T-cell (primary cell): ENCODE measurements at places on chromosomes 4 and X. TPM values are rescaled to one million over a fixed set of nuclear protein-coding genes. Genes with fewer than 3 reads are reported as not detected.
A peak's percentile ranks its signal among the peaks of the same experiment; 100 is the strongest.

DNA sequence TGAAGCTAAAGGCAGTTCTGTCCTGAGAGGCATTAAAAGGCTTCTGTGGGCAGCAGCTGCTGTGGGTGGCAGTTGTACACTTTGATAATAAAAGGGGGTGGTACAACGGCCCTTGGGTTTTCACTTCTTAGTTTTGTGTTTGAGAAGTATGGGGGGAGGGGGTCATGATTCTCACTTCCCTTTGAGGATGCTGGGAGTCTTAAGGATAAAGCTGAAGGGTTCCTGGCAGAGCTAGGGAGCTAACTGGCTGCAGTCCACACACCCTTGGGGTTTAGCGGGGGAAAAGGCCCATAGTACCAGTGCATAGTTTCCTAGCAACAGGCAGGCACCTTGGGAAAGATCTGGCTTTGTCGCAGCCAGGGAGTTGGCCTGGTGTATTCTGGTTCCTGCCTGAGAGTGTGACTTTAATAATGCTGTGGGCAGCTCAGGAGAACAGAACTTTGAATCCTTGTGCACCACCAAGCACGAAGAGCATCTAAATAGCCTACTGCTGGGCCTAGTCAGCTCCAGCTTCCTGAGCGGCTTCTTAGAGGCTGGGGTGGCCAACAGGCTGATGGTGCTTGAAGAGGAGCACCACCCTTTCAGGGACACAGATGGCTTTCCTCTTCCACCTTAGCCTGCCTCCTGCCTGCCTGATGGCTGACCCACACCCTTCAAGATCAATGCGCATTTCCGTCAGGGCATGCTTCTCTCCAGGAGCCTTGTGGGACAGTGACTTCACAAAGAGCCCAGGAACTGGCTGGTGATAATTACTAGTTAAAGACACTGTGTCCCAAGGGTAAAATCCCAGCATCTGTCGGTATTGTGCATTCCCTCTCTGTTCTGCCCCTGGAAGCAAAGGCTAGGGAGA, 12.5 kb downstream of the ZBTB33 start:
- no peak for DNase-seq
- no peaks in the 10 kb centered on the region for H3K27me3 ChIP-seq
- H3K36me3 ChIP-seq, result no peaks in the 10 kb centered on the region
- no peak overlapping the region for H3K27ac ChIP-seq
- H3K4me3 ChIP-seq, result no peak overlapping the region

GRCh38 chr4:77023920-77024319, 51.9 kb downstream of the CCNI start:
- H3K27me3 ChIP-seq, result no peaks in the 10 kb centered on the region
- H3K4me3 ChIP-seq, result no peak overlapping the region
- peaks cover 3% of the 10 kb centered on the region for H3K4me1 ChIP-seq
- no peak for DNase-seq

The MAGEA12 gene
- not detected for total RNA-seq

The CENPVL2 gene
- total RNA-seq, result not detected

The GYPB gene
- total RNA-seq, result not detected

- no peak overlapping the region for H3K27ac ChIP-seq
- no peak for DNase-seq
- no peaks in the 10 kb centered on the region for H3K4me1 ChIP-seq
- H3K4me3 ChIP-seq, result no peak overlapping the region
- H3K27me3 ChIP-seq, result no peaks in the 10 kb centered on the region
Measured at GRCh38 chr4:185950891-185951290, 118.1 kb upstream of the TLR3 start.

The PLXNA3 gene
- total RNA-seq, result 48.1 TPM

- no peaks in the 10 kb centered on the region for H3K27me3 ChIP-seq
- peaks cover 43% of the 10 kb centered on the region for H3K4me1 ChIP-seq
- H3K4me3 ChIP-seq, result no peak overlapping the region
- DNase-seq, result no peak
- H3K27ac ChIP-seq, result peak overlapping the region; percentile 83
- no peaks in the 10 kb centered on the region for H3K36me3 ChIP-seq
Measured at GRCh38 chrX:13024986-13025385, 19.4 kb downstream of the FAM9C start.

GRCh38 chr4:133150486-133151340, 1.6 kb downstream of the PCDH10 start:
- no peak overlapping the region for H3K27ac ChIP-seq
- peaks cover 45% of the 10 kb centered on the region for H3K4me1 ChIP-seq

- no peaks in the 10 kb centered on the region for H3K36me3 ChIP-seq
- no peaks in the 10 kb centered on the region for H3K27me3 ChIP-seq
- no peak for DNase-seq
Measured at GRCh38 chr4:41140410-41140809, 73.9 kb downstream of the APBB2 start.

- DNase-seq, result peak; percentile 32
- no peaks in the 10 kb centered on the region for H3K36me3 ChIP-seq
- H3K27ac ChIP-seq, result no peak overlapping the region
- no peaks in the 10 kb centered on the region for H3K27me3 ChIP-seq
Measured at GRCh38 chrX:18353931-18354368, 538 bp downstream of the SCML2 start.

The H2BW2 gene
- total RNA-seq, result not detected

GRCh38 chr4:84091266-84091665, 407.8 kb downstream of the NKX6-1 start:
- no peaks in the 10 kb centered on the region for H3K4me1 ChIP-seq
- no peaks in the 10 kb centered on the region for H3K36me3 ChIP-seq
- no peak overlapping the region for H3K27ac ChIP-seq

DNA sequence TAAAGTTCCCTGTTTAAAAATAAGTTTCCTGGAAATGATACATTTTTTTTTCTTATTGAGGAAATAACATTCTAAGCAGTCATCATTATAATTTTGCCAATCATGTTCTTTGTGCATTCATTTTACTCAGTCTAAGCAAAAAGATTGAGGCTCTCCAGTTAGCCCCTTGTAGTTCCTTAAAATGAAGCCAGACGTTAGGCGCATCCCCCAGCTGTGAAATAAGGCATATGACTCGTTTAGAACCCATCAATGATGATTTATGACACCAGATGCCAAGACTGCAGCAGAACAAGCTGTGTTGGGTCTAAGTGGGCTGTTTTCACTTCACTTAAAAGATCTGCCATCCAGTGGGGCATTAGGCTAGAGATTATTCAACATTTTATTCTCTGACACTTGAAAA, 17.0 kb downstream of the PDGFC start:
- no peaks in the 10 kb centered on the region for H3K27me3 ChIP-seq
- DNase-seq, result no peak
- no peaks in the 10 kb centered on the region for H3K4me1 ChIP-seq

DNA sequence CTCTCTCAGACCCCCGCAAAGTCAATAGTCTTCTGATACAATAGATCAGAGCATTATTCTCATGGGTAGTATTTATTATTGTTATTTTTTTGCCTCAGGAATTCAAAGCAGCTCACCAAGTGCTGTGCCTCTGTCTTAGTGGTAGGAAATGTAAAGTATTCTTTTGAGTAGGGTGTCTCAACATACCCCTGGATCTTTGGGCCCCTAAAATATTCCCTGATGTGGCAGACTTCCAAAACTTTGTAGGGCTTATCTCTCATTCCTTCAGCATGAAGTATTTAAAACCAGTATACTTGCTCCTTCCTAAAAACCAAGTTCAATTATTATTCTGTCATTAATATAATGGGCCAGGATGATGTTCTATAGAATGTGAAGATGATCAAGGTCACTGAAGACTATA, 115.3 kb upstream of the ZNF827 start:
- H3K27me3 ChIP-seq, result peaks cover 2% of the 10 kb centered on the region
- H3K36me3 ChIP-seq, result no peaks in the 10 kb centered on the region
- no peak for DNase-seq
- no peak overlapping the region for H3K27ac ChIP-seq
- H3K4me1 ChIP-seq, result no peaks in the 10 kb centered on the region
- H3K4me3 ChIP-seq, result no peak overlapping the region

DNA sequence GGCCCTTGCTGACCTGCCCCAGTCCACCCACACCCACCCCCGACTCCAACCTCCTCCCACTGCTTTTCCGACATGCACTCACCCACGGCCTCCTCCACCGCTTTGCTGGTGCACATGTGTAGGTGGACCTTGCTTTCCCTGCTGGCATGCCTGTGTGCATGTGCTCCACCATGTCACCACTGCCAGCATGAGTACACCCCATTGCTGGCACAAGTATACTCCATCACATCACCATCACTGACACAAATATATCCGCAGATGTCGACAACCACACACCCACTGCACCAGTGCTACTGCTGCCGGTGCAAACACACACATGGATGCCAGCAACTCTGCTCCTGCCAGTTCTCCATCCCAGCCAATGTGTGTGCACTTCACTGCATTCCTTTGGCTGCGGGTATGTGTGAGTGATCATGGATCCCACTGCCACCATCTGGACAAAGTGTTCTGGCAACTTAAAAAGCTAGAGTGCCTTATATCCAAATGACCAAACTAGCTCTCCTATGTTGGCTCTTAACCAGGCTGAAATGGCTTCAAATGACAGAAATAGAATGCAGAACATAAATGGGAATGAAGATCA, 1072.3 kb downstream of the RAPGEF2 start:
- H3K27me3 ChIP-seq, result no peaks in the 10 kb centered on the region
- DNase-seq, result no peak
- H3K36me3 ChIP-seq, result no peaks in the 10 kb centered on the region
- no peaks in the 10 kb centered on the region for H3K4me1 ChIP-seq

The POLR2B gene
- 112 TPM for total RNA-seq

DNA sequence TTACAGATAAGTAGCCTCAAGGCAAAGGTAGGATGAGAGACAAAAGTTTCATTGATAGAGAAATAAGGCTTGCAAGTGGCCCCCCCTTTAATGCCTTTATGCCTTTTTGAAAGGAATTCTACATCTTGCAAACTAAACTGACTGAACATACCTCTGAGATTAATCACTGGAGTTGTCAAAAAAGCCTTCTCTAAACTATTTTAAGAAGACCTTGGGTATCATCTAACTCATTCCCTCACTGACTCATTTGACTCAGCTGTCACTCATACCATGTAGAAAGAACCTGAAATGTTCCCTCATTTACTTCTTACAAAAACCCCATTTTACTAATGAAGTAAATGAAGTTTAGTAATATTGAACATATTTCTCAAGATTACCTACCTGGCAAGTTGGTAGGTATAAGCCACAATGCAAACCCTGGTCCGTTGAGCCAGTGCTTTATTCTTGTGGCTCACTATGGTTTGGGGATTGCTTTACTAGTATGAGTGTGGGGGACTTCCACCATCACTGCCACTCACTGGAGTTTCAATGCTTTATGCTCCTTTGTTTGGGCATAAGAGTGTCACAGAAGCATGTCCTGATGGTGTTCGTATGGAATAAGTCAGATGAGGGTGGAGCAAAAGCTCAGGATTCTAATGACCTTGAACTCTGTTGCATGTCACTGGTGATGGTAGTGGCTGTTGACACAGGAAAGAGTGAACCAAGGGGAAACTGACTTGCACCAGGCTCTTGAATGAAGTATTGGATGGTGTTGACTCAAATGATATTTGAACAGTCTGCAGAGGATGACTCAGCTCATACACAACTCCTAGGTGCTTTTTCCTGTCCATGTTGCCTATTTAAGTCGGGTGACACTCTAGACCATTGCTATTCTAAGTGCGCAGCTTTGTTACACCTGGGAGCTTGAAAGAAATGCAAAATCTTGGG, 305.5 kb upstream of the EMCN start:
- H3K27me3 ChIP-seq, result peaks cover 2% of the 10 kb centered on the region
- H3K4me1 ChIP-seq, result no peaks in the 10 kb centered on the region
- H3K36me3 ChIP-seq, result no peaks in the 10 kb centered on the region
- no peak overlapping the region for H3K27ac ChIP-seq
- H3K4me3 ChIP-seq, result no peak overlapping the region

GRCh38 chr4:32519060-32519459, 1798.9 kb downstream of the PCDH7 start:
- no peaks in the 10 kb centered on the region for H3K36me3 ChIP-seq
- no peak for DNase-seq
- H3K27me3 ChIP-seq, result no peaks in the 10 kb centered on the region
- H3K4me1 ChIP-seq, result no peaks in the 10 kb centered on the region
- H3K4me3 ChIP-seq, result no peak overlapping the region

DNA sequence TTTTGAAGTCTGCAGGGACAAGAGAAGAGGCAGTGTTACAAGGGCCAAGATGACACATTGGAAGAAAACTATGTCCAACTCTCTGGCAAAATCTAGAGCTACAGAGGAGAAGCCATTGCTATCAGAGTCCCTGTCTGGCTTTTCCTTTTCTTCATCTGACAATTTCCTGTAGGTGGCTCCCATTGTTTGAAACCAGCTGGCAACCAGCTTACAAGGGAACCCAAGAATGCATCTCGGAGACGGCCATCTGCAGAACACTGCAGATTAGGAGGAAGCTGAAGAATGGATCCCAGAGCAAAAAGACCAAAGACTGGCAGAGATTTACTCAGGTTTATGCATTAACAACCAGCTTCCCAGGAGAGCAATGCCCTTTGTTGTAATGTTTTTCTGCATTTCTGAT, 216.2 kb upstream of the CTSO start:
- H3K27me3 ChIP-seq, result no peaks in the 10 kb centered on the region
- H3K4me3 ChIP-seq, result no peak overlapping the region
- no peak for DNase-seq
- H3K27ac ChIP-seq, result no peak overlapping the region
- no peaks in the 10 kb centered on the region for H3K4me1 ChIP-seq
- no peaks in the 10 kb centered on the region for H3K36me3 ChIP-seq

DNA sequence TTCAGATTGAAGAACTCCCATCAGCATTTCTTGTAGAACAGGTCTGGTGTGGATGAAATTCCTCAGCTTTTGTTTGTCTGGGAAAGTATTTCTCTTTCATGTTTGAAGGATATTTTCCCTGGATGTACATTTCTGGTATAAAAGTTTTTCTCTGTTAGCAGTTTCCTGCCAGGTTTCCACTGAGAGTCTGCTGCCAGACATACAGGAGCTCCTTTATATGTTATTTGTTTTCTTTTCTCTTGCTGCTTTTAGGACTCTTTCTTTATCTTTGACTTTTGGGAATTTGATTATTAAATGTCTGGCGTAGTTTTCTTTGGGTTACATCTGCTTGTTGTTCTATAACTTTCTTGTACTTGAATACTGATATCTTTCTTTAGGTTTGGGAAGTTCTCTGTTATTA, 486.5 kb downstream of the ARAP2 start:
- H3K4me1 ChIP-seq, result no peaks in the 10 kb centered on the region
- no peak overlapping the region for H3K27ac ChIP-seq
- H3K36me3 ChIP-seq, result no peaks in the 10 kb centered on the region
- no peak overlapping the region for H3K4me3 ChIP-seq
- DNase-seq, result no peak

DNA sequence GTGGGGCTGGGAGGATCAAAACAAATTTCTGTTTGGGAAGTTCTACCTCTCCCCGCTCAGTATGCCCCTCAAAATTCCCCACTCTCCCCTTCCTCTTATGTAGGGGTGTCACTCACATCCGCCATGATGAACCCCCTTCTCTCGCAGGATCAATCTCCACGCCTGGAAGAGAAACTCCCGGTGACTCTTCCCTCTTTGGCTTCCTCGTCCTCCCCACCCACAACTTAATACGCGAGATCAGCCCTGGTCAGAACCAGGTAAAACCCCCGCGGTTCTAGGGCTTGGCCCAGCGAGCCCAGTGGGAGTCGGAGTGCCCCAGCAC, 427 bp downstream of the LAMTOR3 start:
- H3K4me1 ChIP-seq, result peaks cover 17% of the 10 kb centered on the region
- H3K27me3 ChIP-seq, result no peaks in the 10 kb centered on the region
- H3K4me3 ChIP-seq, result peak overlapping the region; percentile 93
- DNase-seq, result no peak

GRCh38 chrX:48935301-48935670, 16.5 kb upstream of the PIM2 start:
- H3K27me3 ChIP-seq, result no peaks in the 10 kb centered on the region
- no peak for DNase-seq
- H3K4me1 ChIP-seq, result peaks cover 28% of the 10 kb centered on the region
